ENCODE measurements at places on chromosomes 7 and 10. TPM values are rescaled to one million over a fixed set of nuclear protein-coding genes. Genes with fewer than 3 reads are reported as not detected.

Gene KMT2C
- 52.7 TPM for total RNA-seq

Gene SPACDR
- 1.1 TPM for total RNA-seq

Gene TDRD1
- total RNA-seq = 2.2 TPM

Gene MMP21
- total RNA-seq = 0.12 TPM

Gene ODAD2
- not detected for total RNA-seq

Gene RNF32
- 1.00 TPM for total RNA-seq

Gene RBP4
- not detected for total RNA-seq

- DNase-seq = no peak
These were observed 3.9 kb downstream of the RAB11FIP2 start for GRCh38 chr10:118042827-118043242.

GRCh38 chr10:75542084-75542483 is 110.7 kb downstream of the LRMDA start:
- no peak for DNase-seq

- no peak for DNase-seq
These were observed 118.5 kb upstream of the CHST15 start for GRCh38 chr10:124211921-124212320.

GRCh38 chr10:130400890-130401289 is 264.7 kb downstream of the GLRX3 start:
- no peak for DNase-seq

DNA sequence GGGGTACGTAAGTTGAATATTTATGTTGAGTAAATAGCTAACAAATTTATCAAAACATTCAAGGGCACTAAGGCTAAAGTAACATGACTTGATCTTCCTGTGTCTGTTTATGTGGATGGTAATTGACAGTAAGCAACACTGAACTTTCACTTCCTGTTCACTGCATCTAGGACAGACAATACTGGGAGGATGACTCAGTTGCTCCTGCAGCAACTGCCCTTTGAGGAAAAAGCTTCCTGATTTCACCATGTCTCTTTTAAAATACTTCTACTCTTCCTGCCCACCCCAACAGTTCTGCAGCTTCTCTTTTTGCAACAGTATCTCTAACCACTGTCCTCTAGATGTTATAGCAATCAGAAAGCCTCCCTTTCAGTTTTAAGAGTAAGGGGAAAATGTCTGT is 76.6 kb upstream of the HGF start:
- peak; percentile 17 for DNase-seq

- DNase-seq = no peak
These were observed 2.4 kb upstream of the EXOC6 start for GRCh38 chr10:92845921-92846320.

DNA sequence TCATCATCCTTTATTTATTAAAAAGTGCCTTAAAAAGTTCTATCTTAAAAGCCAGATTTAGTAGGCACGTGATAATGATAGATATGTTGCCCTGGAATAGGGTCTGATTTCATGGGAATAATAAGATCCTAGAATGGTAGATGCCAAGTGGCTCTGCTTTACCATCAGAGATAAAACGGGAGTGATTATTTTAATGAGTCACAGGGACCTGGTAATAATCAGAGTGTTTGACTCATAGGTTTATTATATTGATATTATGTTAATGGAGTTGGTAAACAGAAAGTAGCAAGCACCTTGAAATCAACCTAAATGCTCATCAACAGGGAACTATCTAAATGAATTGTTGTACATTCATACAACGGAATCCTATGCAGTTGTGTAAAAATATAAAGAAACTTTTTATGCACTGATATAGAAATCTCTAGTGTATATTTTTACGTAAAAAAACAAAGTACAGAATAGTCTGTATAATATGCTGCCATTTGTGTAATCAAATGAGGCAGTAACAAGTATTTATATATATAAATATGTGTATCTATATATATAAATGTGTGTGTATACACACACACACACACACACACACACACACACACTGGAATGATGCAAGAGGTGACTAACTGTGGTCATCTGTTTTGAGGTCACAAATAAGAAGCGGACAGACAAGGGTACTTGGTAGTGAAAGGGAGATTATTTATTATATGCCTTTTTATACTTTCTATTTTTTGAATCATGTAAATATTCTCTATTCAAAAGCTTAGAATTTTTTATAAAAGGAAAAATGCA is 78.6 kb upstream of the DYNC1I1 start:
- no peak for DNase-seq

GRCh38 chr10:58568428-58568935 is 55.8 kb downstream of the BICC1 start:
- DNase-seq = no peak

- DNase-seq = no peak
These were observed 22.1 kb upstream of the PPP1R17 start for GRCh38 chr7:31664890-31665289.

DNA sequence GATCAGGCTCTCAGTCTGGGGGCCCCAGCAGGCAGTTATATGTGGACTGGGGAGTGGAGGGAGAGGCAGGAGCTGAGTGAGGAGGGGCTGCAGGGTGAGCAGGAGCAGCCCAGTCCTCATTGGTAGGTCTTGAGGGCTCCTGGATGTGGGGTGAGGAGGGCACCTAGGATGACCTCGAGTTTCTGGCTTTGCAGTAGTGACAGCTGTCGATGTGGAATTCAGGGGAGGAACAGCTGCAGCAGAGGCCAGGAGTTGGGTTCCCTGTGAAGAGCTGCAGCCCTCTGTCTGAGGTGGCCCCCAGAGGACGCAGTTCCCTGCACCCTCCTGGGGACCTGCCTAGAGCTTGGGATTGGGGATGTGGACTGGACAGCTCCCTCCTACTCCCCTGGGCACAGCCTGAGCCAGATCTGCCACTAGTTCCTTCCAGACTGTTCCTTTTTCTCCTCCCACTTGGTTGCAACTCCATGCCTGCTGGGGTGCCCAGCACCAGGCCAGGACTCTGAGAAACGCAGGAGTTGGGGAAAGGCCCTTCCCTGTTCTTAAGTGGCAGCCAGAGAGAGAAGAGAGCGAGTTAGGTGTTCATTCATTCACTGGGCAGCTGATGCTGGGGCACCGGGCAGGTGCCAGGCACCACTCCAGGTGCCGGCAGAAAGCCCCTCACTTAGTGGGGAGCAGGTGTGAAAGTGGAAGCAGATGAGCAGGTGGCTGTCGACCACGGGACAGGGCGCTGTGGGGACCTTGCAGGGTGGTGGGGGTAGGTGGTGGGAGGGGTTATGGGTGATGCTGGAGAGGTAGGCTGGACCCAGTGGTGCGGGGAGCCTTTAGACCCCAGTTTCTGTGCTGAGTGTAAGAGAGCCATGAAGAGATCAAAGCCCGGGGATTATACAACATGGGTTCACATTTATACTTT is 57.9 kb downstream of the PRF1 start:
- no peak for DNase-seq

DNA sequence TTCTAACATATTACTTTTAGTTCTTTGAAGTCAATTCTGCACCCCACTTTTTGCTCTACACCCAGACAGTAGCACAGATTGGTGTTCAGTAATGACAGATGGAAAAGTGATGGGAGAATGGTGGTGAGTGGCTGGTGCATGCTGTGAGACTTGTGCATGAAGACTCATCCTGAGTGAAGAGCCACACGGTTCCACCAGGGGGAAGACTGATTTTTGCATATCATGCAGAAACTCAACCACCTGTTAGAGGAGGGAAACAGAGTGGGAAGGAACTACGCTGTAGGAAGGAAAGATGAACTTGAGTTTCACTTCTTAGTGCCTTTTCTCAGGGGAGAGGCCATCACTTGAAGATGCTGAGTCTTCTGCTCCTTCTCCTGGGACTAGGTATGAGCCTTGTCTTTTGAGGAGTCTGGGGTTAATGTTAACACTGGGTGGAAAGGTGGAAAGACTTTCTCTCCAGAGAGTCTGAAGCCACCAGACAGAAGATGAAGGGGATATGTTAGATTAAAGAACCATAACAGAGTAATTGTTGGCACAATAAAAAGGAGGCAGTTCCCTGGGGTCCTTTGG is 9.3 kb upstream of the PRSS1 start:
- no peak for DNase-seq

DNA sequence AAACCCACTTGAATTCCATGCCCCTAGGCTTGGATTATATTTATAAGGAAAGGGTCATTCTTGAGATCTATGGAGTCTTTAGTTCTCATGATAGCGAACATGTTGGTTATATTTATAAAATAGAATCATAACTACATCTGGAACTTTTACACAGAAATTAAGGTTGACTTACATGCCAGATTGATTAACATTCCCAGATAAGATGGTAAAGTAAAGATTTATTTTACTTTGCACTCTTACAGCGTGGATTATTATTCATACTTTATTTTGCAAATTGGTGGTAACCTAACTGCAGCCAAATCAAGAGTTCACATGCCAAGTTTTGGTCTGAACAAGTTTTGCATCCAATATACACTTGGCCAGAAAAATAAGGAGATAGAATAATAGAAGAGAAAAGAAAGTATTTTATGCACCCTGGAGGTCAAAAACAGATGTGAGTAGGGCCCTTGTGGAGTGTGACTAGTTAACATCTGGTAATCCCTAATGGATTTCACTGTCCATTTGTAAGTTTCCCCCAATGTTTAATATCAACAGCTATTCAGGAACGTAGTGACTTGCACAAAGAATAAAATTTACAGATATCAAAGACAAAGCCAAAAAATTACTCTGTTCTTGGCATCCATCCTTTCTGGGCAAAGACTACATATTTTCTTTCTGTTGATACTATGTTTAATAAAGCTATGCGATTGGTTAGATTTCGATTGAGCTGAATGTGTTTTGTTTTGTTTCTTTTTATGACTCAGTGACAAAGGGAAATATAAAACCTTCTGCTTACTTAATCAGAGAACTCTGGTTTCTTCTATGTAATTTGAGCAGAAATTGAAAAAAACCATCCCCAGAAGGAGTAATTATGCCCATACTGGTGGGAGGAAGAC is 10.1 kb upstream of the TMEM26 start:
- DNase-seq = no peak

DNA sequence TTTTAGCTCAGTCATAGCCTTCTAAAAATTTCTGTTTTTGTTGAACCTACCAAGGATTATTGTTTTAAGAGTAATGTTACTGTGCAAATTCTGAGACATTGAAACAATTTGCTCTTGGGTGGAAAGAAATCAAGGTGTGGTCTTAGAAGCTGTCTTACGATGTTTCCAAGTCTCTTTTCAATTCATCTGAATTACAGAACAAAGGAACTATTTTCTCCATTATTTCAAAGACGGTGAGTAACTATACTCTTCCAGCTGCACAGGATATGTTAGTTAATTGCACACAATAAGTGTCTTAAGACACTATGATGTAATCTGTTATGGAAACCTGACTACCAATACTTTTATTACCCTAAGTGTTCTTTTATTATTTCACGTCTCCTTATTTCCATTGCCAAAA is 106.8 kb upstream of the POM121L12 start:
- no peak for DNase-seq

- DNase-seq = no peak
These were observed 126.9 kb upstream of the EFCAB10 start for GRCh38 chr7:105707967-105708762.

DNA sequence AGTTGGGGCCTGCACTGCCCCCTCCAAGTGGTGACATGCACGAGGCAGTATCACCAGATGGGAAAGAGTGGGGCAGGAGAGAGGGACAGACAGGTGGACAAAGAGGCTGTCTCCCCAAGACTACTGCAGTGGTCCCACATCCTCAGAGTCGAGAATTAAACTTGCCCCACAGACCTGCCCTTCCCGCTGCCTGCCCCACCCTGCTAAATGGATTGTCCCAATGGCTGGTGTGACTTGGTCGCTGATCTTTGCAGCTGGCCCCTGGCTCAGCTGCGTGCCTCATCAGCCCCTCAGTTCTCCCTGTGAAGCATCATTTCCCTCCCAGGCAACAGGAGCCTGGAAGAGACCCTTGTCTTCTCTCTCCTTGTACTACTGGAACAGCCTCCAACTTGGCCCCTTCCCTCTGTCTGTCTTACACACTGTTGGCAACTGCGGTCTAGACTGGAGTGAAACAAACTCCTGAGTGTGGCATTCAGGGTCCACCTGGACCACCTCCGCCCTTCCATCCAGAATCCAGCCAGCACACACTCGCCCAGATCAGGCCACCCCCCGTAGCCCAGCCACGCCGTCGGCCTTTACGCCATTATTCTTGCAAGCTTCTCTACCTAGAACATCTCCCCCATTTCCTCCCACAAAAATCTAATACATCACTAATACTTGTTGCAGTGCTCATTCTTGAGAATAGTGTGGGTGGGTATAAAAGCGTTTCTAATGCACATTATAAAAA is 275.1 kb downstream of the CELF2 start:
- no peak for DNase-seq

DNA sequence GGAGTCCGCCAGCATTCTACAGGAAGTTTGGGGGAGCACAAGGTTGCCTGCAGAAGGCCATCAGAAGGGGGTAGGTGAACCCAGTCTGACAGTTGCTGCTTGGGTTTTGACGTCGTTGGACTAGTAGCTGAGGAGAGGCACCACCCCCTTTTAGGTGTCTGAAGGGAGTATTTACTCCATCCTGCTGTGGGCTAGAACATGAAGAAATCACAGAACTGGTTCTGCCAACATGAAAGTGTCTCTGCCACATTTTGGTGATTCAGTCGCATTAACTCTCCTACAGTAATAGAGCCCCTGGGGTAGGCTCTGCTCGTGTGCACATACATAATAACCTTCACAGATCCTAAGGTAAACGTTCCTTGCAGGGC is 834 bp upstream of the TRIL start:
- DNase-seq = no peak

GRCh38 chr7:1095621-1096155 is 7.8 kb downstream of the GPER1 start:
- DNase-seq = peak; percentile 31

DNA sequence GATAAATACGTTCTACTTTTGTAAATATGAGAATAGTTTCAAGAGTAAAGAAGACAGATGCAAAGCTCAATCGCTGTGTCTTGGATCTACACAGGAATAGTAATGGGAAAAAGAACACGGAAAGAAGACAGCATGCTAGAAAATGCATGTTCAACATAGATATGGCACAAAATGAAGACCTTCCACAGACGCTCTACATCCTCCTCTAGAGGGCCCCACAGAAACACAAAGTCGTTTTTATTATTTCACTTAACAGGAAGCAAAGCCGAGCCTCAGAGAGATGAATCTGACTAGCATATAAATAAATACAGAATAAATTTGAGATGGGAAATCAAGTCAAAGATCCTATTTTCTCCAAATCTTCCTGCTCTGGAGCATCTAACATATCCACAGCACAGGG is 292.6 kb downstream of the PARD3 start:
- no peak for DNase-seq

- no peak for DNase-seq
These were observed 240.8 kb downstream of the ELFN1 start for GRCh38 chr7:1910827-1911226.

Data from heart right ventricle (tissue), 16 donors.